ENCODE measurements at places on chromosomes 2 and 18.

DNA sequence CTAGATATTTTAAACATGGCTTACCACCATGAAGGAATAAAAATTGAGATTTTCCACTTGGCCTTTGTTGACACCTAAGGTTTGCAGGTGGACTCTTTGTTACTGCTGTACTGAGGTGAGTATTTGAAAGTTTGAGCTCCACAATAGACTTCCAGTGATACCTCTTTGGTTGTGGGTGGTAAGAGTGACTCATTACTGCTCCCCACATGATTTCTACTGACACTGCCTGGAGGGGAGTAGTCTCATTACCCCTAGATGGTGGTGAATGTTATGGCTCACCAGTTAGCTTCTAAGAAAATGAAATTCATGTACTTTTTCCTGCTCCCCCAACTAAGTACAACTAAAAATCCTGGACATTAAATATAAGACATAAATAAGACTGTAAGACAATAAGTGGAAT, 1183.1 kb upstream of the TMEFF2 start:
- no peak for DNase-seq

DNA sequence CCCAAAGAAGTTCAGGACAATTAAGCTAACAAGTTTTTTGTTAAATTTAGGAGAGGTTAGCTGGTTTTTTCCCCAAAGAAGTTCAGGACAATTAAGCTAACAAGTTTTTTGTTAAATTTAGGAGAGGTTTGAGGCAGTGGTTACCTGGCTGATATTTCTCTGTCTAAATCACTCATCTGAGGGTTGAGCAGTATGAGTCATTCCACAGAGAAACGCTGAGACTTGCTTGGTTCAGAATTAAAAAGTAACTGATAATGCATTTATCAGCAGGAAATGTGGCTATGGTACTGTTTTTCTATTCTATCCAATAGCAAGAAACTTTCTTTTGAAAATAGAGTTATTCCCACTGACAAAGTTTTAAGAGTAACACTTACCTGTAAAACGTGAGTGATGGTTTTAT, 22.8 kb upstream of the KIDINS220 start:
- DNase-seq, result no peak

GRCh38 chr18:35603008-35603407, 21.5 kb downstream of the GALNT1 start:
- DNase-seq, result no peak

- DNase-seq, result no peak
Observed at GRCh38 chr18:39681061-39681460, 2115.5 kb upstream of the CELF4 start.

- no peak for DNase-seq
Observed at GRCh38 chr2:69612200-69612599, 31.3 kb downstream of the AAK1 start.

DNA sequence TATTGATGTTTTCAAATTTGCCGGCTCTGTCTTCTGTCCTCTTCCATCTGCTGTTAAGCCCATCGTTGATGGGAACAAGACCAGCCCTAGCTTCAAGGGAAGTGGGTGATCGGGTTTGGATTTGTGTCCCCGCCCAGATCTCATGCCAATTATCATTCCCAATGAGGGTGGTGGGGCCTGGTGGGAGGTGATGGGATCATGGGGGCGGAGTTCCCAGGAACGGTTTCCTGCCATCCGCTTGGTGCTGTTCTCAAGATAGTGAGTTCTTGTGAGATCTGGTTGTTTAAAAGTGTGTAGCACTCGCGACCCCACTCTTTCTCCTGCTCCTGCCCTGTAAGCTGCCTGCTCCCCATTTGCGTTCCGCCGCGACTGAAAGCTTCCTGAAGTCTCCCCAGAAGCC, 9.5 kb downstream of the ASB18 start:
- DNase-seq, result no peak

GRCh38 chr2:105943977-105944376, 199.3 kb downstream of the NCK2 start:
- DNase-seq, result no peak

DNA sequence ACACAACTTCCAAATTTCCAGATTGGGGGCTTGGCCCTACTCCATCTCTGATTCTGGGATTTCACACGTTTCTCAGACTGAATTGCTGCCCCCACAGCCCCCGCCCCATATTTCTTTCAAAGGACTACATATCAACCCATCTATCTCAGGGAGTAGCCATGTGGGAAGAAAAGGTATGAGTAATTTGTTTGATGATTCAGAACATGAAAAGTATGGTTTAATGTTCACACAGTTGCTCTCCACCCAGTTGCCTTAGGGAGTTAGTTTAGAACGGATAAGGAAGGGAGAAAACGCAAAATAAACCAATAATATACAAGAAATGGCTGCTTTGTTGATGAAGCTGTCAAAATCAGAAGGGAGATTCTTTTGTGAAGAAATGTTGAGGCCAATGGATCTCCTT, 145.1 kb downstream of the PIEZO2 start:
- DNase-seq, result no peak

- no peak for DNase-seq
Observed at GRCh38 chr2:152183401-152184073, 8.0 kb upstream of the STAM2 start.

- DNase-seq, result no peak
Observed at GRCh38 chr18:79805211-79805887, 7.6 kb downstream of the KCNG2 start.

- DNase-seq, result no peak
Observed at GRCh38 chr2:109613081-109613921, 465 bp downstream of the SEPTIN10 start.

GRCh38 chr18:78448106-78448505, 531.5 kb upstream of the SALL3 start:
- DNase-seq, result no peak

DNA sequence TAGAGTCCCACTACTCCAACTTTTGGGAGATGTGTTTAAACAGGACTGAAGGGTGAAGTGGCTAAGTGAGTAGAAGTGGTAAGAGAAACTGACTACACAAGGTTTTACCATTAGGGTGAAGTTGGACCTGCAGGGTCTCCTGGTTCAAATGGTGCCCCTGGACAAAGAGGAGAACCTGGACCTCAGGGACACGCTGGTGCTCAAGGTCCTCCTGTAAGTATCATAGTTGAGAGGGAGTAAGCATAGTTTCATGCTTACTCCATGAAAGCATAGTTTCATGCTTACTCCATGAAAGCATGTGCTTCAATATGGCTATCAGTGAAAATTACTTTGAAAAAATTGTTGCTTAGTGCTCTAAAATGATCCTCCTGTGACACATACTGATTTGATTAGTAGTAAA, 19.1 kb downstream of the COL3A1 start:
- no peak for DNase-seq

- DNase-seq, result no peak
Observed at GRCh38 chr2:21052044-21052443, 8.2 kb upstream of the APOB start.

DNA sequence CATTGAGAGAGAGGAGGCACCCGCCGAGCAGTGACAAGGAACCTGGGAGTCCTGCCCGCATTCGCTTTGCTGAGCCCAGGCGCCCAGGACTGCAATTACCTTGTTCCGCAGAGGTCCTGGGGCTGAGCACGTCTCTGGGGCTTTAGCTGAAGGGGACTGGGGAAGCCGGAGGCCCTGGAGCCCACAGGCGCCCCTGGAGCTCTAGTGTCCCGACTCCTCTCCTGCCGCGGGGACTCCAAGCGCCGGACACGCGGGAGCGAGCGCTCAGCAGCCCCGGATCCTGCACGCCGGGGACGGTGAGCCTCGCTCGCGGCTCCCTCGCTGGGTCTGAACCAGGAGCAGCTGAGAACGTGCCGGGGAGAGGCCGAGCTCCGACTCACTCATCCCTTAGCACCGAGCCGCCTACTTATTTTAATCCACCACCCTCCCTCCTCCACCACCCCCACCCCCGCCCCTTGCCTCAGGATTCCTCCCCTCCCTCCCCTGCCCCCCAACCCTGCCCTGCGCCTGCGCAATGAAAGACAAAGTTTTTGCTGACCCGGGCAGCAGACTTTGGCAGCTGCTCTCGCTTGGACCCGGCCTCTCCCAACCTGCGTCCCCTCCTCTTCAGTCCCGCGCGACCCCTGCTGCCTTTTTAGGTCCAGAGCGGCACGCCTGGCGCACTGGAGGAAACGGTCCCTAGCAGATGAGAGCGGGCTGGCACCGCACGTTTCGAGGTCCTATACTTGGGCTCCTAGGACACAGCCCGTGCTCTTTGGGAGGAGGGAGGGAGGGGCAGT, at the start of gene OSR1:
Gene OSR1 (minus strand): TSS at position 382 of the 779 bp plus-strand sequence. CDS start 4,818 bp downstream, outside the sequence.
- peak; percentile 88 for DNase-seq

- no peak for DNase-seq
Observed at GRCh38 chr2:120108049-120108448, 95.2 kb downstream of the EPB41L5 start.

GRCh38 chr18:69878213-69878933, 69.3 kb downstream of the CD226 start:
- DNase-seq, result no peak

- DNase-seq, result no peak
Observed at GRCh38 chr2:60140185-60140584, 413.3 kb downstream of the BCL11A start.

GRCh38 chr2:29580223-29580622, 341.2 kb downstream of the ALK start:
- DNase-seq, result no peak

DNA sequence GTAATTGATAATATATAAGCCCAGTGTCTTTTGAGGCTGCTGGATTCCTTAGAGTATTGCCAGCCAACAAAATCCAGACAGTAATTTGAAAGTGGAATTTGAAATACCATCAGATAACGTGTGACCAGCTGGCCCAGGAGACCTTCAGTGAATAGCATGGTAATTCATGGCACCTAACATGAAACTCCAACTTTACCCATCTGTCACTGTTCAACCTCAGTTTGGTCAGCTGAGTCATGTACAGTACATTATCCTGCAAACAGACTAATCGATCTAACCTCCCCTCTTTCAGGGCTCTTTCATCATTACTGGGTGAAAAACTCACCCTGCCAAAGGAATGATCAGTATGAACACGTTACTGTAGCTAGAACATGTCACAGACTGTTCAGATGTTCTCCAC, 230.6 kb downstream of the DOK6 start:
- DNase-seq, result no peak

DNA sequence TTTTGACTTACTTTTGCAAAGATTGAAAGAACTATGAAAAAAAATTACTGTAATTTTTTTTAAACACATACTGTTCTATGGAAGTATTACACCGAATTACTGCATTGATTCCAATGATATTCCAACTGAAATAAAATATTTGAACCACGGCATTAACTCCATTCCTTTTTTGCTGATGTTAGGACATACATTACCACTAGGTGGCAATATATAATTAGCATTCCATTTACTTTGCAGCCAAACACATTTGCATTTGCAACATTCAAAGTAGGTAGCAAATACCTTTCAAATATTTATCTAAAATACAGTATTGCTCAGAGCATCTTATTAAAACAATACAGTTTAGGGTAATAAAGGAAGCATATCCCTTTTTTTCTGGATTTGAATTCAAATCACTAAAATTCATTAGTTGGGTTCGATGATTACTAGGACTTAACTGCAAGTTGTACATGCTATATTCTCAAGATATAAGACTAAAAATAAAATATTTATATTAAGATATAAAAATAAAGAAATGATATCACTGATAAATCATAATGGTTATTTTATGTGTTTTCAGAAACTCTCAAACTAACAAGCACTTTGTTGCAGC, 31.3 kb downstream of the LANCL1 start:
- DNase-seq, result no peak

DNA sequence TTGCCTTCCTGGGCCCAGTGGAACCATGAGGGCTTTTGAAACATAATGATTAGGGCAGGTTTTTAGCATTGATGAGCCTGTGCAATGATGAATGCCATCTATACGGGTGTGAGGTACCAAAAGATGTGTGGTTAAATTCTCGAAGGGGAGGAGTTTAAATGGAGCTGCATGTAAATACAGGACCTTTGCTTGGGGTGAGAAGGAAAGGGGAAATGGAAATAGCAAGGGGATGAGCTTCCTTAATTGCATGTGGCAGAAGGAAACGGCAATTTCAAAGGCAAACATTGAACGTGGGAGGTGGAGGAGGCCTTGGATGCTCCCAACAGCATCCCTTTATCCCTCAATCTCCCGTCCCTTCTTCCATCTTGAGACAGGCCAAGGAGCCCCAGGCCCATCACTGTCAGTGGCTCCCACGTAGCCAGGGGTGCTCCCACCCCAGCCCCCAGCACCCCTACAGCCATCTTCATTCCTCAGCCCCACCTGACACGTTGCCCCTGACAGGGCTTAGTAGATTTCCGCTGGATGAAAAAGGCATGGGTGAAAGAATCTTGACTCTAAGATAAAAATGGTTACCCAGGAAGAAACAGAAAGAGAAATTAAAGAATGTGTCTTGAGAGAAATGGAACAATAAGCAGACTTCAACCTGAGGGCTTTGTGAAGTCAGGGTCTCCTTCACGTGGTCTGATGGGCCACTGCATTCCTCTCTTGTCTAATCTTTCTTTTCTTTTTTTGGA, 32.5 kb downstream of the INPP5D start:
- no peak for DNase-seq

DNA sequence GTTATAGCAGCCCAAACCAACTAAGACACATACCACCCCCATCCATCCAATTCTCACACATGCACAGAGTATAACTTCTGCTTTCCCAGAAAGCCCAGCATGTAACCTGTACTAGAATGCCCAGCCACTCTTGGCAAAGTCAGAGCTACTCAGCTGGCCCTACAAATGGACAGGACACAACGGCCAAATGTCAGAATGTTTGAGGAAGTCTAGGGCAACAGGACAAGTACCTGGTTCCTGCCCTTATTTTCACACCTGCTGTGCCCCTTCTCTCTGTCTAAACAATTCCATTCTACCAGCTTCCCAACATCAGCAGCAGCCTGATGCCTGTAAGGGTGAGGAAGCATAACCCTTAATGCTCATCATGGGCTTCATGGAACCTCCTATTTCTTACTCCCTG, 15.1 kb upstream of the BZW1 start:
- DNase-seq, result no peak

DNA sequence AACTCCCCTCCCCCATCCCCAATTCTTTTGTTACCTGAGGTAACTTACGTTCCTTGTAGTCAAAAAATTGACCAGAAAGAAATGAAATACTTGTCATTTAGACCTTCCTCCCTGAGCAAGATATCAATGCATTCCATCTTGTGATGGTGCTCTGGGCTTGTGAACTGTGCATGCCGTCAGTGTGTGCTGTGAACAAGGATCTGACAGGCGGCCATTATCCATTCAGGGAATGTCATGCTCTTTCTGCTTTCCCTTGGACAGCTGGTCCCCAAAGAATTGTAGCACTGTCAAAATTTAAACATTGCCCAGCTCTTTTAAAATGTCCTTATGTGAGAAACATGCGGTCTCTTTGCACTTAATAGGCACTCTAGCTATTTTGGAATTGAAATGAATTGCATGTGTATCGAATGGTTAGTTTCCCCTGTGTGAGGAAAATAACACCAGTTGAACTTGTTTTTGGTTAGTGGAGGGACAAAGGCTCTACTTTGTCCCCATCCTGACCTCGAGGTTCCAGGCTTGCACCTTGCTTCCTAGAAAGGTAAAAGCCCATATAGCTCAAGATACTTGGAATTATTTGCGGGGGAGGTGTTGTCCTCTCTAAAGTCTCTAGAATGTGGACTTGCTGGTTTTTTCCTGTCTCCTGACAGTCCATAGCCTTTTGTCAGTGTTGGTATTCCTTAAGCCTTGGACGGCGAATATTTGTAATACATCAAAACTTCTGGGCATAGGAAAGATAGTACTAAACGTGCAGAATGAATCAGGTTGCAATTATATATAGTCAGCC, 350.9 kb downstream of the NUP35 start:
- DNase-seq, result no peak
